ENCODE measurements at places on chromosomes 7 and 10. TPM values are rescaled to one million over a fixed set of nuclear protein-coding genes. Genes with fewer than 3 reads are reported as not detected.

GRCh38 chr7:27775782-27776181 is 35.8 kb downstream of the TAX1BP1 start:
- no peak for DNase-seq

DNA sequence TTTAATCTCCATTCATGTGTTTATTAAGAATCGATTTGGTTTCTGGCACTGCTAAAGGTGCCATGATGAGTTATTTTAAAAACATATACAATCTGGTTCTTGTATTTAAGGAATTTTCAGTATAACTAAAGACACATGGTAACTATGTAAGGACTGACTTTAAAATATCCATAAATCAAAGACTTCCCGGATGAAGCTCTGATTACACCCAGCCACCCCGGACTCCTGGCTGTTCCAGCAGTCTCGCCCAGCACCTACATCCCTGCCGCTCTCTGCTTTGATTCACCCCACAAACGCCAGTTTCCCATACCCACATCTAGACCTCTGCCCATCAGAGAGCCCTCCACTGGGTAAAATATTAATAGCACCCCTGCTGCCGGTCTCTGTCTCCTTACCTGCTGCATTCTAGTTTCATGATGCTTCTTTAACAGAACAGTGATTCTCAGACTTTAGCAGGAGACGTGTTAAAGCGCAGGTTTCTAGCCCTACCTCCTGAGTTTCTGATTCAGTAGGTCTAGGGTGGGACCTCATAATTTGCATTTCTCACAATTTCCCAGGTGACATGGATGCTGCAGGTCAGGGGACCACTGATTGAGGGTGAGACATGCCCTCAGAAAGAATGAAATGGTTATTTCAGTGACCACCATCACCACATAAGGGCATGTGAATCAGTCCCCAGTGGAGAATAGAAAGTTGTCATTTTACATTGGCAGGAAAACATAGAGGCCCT is 185.7 kb downstream of the KIAA1217 start:
- DNase-seq = no peak

DNA sequence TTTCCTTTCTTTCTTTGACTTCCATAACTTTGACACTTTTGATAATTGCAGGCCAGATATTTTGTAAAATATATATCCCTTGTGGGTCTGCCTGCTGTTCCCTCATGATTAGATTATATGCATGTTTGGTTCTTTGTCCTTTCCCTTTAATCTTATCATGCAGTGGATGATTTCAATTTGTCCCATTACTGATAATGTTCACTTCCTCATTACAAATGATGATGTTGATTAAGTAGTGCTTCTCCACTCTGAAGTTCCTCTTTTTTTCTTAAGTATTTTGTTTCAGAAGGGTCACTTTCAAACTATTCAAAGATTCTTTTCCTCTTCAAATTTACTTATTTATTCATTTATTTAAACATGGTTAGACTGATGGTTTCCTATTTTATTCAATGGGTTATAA is 898.1 kb downstream of the XPNPEP1 start:
- DNase-seq = no peak

GRCh38 chr7:124938128-124938527 is 8.5 kb upstream of the POT1 start:
- DNase-seq = no peak

Gene BBIP1
- 36.1 TPM for polyA plus RNA-seq

Gene SEMA3D
- 0.82 TPM for polyA plus RNA-seq

Gene PNLIPRP3
- not detected for polyA plus RNA-seq

Gene SPDYE18
- not detected for polyA plus RNA-seq

Gene ACSM6
- polyA plus RNA-seq = 0.34 TPM

Gene PRF1
- polyA plus RNA-seq = 1.4 TPM

Gene ZPBP
- polyA plus RNA-seq = not detected
